ENCODE measurements at places on chromosomes 16 and 17.
A peak's percentile ranks its signal among the peaks of the same experiment; 100 is the strongest.

GRCh38 chr17:50353600-50354195, 7.8 kb downstream of the XYLT2 start:
- no peak for DNase-seq

DNA sequence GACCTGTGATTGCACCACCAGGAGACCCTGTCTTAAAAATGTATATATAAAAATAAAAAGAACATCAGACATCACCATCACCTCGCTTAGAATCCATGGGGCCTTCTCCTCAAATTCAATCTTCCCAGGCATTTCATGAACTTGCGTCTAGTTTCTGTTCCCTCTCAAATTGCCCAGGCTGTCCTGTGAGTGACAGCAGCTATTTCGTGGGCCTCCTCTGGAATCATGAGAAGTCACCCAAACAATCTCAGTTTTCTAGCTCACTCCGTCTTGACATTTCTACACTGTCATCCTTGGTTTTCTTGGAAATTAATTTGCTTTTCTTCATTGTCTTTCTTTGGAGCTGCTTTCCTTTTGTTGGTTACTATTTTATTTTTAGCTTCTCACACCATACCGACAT, 7.3 kb downstream of the SLC52A1 start:
- DNase-seq: no peak

DNA sequence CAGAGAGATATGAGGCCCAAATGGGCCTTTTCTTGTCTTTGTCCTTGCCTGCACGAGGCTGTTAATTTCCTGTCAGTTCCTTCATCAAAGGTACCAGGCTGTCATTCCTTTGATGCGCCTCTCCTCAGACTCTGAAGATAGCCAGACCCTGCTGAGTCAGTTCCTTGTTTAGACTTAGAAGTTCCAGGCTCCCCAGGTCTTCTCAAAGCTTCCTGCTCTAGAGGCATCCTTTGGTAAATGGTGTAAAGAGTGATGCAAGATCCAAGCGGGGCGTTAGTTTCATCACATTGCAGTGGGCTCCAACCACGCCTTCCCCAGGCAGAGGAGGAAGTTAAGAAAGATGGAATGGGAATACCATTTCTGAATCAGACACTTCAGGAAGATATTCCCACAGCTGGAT, 4.0 kb upstream of the CDH11 start:
- DNase-seq: no peak

GRCh38 chr17:45923511-45924268, 29.3 kb downstream of the MAPT start:
- no peak for DNase-seq

DNA sequence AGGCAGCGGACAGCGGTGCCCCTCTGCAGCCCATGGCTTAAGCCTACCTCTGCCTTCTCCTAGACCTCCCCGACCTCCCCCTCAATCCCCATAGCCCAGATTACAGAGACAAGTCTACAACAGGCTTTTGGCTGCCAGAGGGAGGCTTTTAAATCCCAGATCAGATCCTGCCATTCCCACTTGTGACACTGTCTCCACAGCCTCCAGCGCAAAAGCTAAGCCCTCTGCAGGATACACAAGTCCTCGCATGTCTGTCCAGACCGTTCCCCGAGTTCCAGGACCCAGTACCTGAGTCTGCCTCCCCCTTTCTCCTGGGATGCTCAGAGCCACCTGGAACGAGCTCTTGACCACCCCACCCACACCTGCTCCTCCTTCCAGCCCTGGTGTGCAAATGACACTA, 31.2 kb downstream of the VAC14 start:
- no peak for DNase-seq

DNA sequence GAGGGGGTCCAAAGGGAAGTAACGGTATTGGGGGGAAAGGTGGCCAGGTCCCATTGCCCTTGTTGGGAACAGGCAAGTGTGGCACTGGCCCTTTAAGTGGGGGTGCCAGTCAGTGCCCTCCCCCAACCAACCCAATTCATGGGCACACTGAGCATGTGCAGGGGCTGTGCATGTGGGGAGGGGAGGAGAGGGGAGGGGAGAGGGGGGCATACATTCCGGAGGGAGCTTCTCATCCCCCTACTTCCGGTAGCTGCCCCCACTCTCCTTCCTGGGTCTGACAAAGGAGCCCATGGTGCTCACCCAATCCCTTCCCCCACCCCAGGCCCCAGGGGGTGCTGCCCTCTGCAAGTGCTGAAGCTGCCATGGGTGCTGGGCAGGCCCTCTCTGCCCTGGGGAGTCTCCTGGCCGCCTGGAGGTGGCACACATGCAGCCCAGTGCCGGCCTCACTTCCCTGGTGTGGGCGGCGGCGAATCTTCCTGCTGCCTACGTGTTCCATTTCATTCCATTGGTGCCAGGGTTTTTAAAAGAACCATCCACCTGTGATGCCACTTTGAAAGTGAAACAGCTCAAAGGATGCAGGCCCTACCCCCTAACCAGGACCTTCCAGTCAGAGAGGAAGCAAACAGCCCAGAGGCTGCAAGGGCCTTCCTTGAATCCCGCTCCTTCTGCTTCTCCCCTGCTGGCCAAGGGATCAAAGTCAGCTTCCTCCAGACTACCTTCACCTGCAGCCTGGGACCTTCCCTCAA, 11.0 kb downstream of the HEXIM2 start:
- DNase-seq: peak; percentile 46

GRCh38 chr16:57637965-57638364, 9.5 kb downstream of the ADGRG1 start:
- DNase-seq: no peak

DNA sequence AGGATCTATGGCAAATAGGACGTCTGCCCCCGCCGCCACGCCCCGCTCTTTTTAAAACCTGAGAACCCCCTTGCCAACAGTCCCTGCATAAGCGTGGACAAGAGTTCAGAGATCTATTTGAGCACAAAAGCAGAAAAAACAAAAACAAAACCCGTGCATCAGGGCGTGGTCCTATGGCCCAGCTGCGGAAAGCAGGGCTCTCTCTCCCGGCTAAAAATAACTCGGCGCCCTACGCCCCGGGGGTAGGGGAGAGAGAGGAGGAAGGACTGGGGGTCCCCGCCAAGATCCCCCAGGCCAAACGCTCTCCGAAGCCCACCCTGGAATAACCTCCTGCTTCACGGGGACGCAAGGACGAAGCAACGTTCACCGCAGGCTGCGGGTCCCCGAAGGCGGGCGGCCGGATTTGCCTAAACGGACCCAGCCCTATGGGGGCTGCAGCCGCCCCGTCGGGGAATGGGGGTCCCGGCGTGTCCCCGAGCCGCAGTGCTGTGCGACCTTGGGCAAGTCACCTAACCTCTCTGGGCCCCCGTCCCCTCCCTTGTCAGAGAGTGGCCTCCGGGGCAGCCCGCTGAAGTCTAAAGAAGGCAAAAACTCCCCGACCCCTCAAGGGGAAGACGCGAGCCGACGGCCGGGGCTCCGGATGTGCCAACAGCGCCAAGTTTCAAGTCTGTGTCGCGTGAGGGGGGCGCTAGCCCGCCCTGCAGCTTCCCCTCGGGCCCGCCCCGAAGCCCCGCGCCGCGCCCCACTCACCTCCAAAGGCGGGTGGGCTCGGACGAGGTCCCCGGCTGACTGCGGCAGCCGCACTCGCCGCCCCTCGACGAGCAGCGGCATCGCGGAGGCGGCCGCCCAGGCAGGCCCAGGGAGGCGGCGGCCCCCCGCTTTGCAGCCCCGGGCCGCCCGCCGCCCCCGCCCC, 477 bp downstream of the NTAN1 start:
- peak; percentile 58 for DNase-seq

DNA sequence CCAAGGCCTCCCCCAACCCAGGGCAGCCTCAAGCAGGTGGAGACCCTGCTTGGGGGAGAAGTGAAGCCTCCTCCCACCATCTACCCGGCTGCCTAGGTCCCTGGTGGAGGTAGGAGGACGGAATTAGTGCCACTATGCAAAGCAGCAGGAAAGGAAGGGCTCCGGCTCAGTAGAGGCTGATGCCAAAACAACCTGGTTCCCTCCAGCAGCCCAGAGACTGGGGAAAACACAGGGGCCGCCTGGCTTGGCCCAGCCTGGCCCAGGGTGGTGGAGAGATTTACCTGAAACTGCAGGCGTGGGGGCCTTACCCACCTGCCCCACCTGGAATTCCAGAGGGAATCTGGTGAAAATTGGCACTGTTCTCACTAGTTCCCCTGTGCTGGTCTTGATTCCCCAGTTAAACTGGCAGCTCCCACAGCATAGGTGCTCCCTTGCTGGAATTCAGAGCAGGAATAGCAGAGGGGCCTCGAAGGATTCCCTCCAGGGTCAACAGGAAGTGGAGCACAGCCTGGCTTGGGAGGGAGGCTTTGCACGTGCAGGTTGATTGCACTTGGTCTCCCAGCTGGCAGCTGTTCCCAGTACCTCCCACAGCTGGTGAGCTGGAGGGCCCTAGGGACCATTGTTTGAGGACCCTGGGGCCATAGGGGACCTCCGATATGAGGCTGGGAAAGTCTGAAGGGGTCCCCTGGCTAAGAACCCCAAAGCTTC, 4.5 kb downstream of the CD79B start:
- no peak for DNase-seq
